ENCODE measurements at places on chromosomes 5 and 9. TPM values are rescaled to one million over a fixed set of nuclear protein-coding genes. Genes with fewer than 3 reads are reported as not detected.

Gene QRFP
- polyA plus RNA-seq = not detected

Gene FGF10
- polyA plus RNA-seq = not detected

Gene ELOVL7
- 0.90 TPM for polyA plus RNA-seq

Gene NSMF
- 3.4 TPM for polyA plus RNA-seq

Gene CARD9
- 0.26 TPM for polyA plus RNA-seq

Gene CIZ1
- polyA plus RNA-seq = 37.0 TPM

Gene OGN
- polyA plus RNA-seq = 0.33 TPM

Gene ASPN
- polyA plus RNA-seq = not detected

Gene FOXD4
- not detected for polyA plus RNA-seq

Gene NPR3
- not detected for polyA plus RNA-seq

Gene MARCOL
- not detected for polyA plus RNA-seq

Gene SLC25A2
- polyA plus RNA-seq = not detected

Gene OR13C4
- not detected for polyA plus RNA-seq

Gene SLC2A6
- 65.2 TPM for polyA plus RNA-seq

Gene TNC
- not detected for polyA plus RNA-seq

Gene PHYHD1
- polyA plus RNA-seq = 1.0 TPM

Gene VDAC1
- 90.0 TPM for polyA plus RNA-seq

Gene PCDHGB5
- 1.9 TPM for polyA plus RNA-seq

Gene LHX3
- not detected for polyA plus RNA-seq

Gene ZNF474
- polyA plus RNA-seq = 0.35 TPM

Gene ANKRD18A
- not detected for polyA plus RNA-seq

Gene ARHGEF37
- 0.36 TPM for polyA plus RNA-seq

Gene NOXA1
- polyA plus RNA-seq = 1.4 TPM

Gene PCDHB10
- not detected for polyA plus RNA-seq

Gene SAPCD2
- polyA plus RNA-seq = 0.38 TPM

Gene SNAPC4
- 3.8 TPM for polyA plus RNA-seq

Gene TMEM252
- polyA plus RNA-seq = not detected

Gene GDA
- not detected for polyA plus RNA-seq

Gene ALAD
- 19.9 TPM for polyA plus RNA-seq

Gene PKD2L2
- 0.46 TPM for polyA plus RNA-seq

Gene PNPLA7
- 2.7 TPM for polyA plus RNA-seq

Gene STXBP1
- 0.33 TPM for polyA plus RNA-seq

Measured in IgD-negative memory B cell (primary cell).